DMS153 (cell line): ENCODE measurements at places on chromosomes 7 and 10.

- no peak for DNase-seq
These were observed 43.9 kb upstream of the SRGN start for GRCh38 chr10:69043931-69044531.

DNA sequence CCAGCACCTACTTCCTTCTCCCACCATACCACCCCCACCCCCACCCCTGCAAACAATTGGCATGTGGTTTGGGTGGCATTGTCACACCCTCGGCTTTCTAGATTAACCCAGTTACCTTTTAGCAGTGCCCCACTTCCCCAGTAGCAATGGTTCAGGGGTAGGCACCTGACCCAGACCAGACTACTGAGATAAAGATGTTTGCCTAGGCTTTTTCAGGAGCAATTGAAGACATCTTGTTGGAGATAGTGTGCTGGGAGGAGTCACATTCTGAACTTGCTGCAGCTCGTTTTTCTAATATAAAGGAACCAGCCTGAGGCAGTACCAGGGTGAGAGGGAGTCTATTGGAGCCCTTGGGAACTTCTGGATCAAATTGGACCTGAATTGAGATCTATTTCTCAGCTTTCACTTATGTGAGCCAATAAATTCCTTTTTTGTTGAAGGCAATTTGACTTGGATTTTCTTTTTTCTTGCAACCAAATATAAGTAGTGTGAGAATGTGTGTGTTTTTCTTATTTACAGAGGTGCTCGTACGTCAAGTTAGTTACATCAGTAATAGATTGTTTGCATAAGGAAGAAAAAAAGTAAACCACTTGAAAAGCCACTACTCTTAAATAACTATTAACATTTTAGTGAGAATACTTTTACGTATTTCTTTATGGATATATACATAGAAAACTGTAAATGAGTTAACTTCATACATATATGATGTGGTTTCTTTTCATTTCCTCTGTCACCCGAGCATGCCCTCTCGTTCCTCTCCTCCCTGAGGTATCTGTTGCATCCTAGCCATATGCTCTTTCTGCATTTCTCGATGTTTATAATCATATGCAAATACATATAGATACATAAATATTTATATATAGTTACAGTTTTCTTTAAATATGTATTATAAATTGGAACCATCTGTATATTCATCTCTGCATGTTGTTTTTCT is 38.0 kb downstream of the RAB18 start:
- no peak for DNase-seq

- no peak for DNase-seq
These were observed 9.4 kb downstream of the STRIP2 start for GRCh38 chr7:129443612-129444011.

DNA sequence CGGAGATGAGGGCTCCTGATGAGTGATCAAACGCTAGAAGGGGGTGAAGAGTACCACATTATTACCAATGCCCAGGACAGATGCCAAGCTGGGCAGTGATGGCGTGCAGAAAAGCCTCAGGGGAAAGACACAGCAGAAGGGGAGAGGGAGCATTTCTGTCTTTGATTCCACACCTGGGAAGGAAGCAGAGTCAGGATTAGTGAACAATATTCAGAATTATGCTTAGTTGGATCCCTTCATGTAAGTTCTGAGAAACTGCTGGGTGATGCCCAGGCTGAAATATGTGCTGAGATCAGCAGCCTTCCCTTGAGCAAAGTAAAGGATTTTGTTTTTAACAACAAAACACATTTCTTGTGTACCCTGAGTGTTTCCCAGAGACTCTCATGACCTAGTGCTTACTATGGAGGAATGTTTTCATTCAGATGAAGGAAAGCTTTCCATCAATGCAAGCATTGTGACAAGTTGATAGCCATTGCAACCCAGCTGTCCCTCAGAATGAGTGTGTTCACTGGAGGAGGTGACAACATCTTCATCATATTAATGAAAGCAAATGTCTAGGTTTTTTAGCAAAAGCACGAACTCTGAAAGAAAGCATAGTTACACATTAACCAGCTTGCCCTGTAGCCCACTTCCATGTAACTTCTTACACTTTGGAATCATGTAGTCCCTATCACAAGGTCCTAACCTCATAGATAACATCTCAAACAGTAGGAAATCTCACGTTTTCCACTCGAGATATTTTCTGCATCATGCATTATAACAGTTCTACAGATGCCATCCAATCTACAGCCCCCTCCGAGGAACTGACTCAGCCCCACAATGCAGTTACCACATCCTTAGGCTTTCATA is 23.8 kb upstream of the AKR1C1 start:
- no peak for DNase-seq

- DNase-seq = no peak
These were observed 226.4 kb upstream of the HABP2 start for GRCh38 chr10:113326160-113327111.

DNA sequence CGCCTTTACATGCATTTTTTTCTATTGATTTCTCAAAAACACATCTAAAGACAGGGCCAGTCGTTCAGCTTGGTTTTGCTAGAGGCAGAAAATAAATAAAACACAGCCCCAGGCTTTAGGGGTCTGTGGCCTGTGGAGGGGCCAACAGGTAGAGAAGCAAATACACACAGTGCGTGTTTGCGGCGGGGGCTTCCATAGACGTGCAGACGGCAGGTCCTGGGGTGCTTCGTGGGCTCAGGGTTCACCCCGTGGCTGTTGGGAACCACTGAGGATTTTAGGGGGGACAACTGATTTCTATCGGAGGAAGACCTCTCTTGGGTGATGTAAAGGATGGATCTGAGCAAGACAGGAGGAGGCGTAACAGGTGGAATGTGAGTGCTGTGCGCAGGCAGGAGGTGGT is 445.7 kb upstream of the FOXK1 start:
- no peak for DNase-seq

GRCh38 chr10:72274730-72275350 is 1.1 kb downstream of the DDIT4 start:
- DNase-seq = peak; percentile 27

- no peak for DNase-seq
These were observed 1055.1 kb downstream of the NXPH1 start for GRCh38 chr7:9488555-9488954.

DNA sequence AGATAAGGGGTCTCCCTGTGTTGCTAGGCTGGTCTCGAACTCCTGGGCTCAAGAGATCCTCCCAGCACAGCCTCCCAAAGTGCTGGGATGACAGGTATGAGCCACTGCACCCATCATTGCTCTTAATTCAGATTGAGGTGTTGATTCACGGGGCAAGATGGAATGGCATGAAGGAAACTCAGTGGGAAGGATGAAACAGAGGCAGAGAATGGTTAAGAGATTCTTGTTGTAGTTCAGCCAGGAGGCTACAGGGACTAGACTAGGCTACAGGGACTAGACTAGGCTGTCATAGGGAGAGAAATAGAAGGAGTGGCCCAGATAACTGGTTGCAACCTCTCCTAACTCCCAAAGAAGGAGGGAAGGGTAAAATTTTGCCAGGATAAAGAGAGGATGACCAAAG is 48.0 kb downstream of the THNSL1 start:
- DNase-seq = no peak

DNA sequence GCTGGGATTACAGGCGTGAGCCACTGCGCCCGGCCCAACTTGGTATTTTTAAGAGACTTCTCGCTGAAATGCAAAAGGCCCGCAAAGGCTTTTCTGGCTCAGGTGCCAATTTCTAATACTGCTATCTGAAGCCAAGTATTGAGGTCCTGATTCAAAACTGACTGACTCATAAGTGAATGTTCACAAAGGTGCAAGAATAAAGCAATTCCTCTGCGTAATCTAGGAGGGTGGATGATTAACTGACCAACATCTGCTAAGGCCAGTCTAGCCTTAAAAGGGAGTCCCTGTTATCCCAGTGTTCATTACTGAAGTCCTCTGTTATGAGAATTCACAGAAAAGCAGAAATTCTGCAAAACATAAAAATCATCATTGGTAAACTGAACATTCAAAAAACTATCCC is 111.4 kb downstream of the SRPK2 start:
- no peak for DNase-seq

DNA sequence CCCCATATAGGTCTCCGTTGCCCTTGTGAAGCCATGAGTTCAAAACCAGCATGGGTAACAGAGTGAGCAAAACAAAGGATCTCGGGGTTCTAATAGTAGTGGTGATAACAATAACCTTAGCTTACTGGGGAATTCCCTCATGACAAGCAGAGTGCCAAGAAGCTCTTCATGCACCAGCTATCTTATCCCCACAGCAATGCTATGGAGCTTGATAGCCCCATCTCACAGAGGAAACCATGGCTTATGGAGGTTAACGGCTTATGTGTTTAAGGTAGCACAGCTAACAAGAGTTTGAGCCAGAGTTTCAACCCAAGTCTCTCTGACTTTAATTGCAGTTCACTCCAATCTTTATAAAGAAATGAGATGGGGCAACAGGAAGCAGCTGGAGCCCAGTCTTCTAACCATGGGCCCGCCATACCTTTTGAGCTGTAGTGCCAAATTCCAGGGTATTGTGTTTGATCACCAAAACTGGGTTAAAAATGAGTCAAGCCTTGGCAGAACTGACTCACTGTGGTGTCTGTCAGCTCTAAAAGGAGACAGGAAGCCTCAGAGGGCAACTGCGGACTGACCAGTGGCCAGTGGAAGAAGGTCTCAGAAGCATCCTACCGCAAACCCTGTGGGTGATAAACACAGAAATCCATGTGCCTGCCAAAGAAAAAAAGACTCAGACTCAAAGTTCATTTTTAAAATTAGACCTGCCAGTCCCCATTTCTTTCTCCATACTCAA is 16.5 kb upstream of the PLAU start:
- DNase-seq = no peak

- DNase-seq = no peak
These were observed 113.0 kb upstream of the DIP2C start for GRCh38 chr10:802506-802905.
